Naive thymus-derived CD4-positive, alpha-beta T cell (primary cell): ENCODE measurements at places on chromosomes 13 and 19.

DNA sequence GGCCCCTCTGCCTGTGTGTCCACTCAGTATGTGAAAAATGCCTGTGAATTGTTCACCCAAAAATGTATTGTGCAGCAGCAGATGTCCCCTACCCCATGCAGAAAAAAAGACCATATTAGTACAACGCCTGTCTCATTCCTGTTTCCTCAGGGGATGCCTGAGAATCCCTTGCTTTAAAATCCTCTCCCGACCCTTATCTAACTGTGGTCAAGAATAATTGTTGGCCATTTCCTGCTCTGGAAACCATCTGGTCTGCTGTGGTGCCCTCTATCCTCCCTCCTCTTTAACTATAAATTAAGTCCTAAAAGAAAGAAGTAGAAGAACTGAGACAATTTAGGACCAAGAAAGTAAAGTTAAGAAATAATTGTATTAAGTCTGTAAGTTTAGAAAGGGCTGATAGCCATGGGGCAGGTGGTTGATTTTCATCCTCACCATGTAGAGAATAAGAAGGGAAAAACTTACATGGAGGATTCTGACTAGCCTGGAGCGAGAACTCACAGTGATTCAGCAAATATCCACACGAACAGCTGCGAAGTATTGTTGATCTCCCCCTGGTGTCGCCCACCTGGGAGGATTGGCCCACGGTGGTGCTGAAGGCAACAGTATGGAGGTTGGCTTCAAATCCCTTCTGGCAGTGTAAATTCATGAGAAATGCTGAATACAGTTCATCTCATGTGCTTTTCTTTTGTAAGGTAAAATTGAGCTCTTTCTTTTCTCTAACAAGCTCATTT lies 85.6 kb downstream of the COL4A2 start:
- no peaks in the 10 kb centered on the region for H3K36me3 ChIP-seq
- DNase-seq: no peak
- no peak overlapping the region for H3K4me3 ChIP-seq
- H3K4me1 ChIP-seq: no peaks in the 10 kb centered on the region
- H3K27me3 ChIP-seq: no peaks in the 10 kb centered on the region
- no peak overlapping the region for H3K27ac ChIP-seq

DNA sequence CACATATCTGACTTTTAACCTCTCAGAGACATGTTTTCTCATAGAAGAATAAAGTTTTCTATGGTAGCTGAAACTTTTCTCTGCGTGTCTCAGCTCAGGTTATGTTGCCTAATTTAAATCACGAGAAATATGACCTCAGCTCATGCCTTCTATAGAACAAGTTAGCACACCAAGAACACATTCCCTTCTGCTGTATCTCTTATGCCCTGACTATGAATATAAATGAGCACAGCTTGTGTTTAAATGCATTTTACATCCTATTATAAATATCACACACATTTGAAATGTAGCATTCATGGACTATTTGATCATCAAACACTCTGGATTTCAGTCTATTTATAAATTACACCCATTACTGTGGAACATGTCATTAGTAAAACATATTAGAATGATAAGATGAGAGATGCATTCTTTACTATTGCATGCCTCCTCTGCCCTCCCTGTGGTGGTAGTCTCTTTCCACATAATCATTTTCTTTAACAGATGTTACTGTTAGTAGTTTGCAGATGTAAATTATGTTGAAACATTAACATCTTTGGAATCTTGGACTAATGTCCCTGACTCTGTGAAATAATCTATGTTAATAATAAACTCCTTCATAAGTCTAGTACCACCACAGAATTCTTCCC lies 2044.9 kb upstream of the PCDH20 start:
- no peaks in the 10 kb centered on the region for H3K27me3 ChIP-seq
- no peaks in the 10 kb centered on the region for H3K4me1 ChIP-seq
- DNase-seq: no peak
- H3K27ac ChIP-seq: no peak overlapping the region
- H3K36me3 ChIP-seq: no peaks in the 10 kb centered on the region

DNA sequence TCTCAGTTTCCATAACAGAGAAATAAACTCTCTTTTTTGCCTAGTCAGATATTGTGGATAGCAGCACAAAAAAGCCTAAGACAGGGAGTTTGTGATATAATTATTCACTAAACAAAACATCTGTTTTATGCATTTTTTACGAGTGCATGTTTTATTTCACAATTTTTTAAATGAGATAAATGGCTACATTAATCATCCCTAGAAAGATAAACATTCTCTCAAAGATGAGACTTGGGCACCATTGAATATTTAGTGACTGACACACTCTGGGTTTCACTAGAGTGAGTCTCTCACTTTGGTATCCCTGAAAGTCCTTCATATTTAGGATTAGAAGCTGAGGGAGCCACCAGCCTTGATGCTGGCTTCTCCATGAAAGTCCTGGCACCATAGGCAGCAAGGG lies 74.3 kb upstream of the LRCH1 start:
- no peaks in the 10 kb centered on the region for H3K4me1 ChIP-seq
- no peaks in the 10 kb centered on the region for H3K36me3 ChIP-seq
- no peak overlapping the region for H3K4me3 ChIP-seq
- DNase-seq: no peak
- no peaks in the 10 kb centered on the region for H3K27me3 ChIP-seq

- no peak overlapping the region for H3K4me3 ChIP-seq
- H3K27me3 ChIP-seq: no peaks in the 10 kb centered on the region
- H3K4me1 ChIP-seq: no peaks in the 10 kb centered on the region
- H3K27ac ChIP-seq: no peak overlapping the region
- no peak for DNase-seq
- H3K36me3 ChIP-seq: no peaks in the 10 kb centered on the region
These were observed 72.3 kb upstream of the UQCRFS1 start for GRCh38 chr19:29285187-29285687.

DNA sequence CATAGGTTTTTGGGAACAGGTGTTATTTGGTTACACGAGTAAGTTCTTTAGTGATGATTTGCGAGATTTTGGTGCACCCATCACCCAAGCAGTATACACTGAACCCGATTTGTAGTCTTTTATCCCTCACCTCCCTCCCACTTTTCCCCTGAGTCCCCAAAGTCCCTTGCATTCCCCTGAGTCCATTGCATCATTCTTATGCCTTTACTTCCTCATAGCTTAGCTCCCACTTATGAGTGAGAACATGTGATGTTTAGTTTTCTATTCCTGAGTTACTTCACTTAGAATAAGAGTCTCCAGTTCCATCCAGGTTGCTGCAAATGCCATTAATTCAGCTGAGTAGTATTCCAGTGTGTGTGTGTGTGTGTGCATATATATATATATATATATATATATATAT lies 97.2 kb upstream of the EDNRB start:
- H3K27me3 ChIP-seq: no peaks in the 10 kb centered on the region
- H3K36me3 ChIP-seq: no peaks in the 10 kb centered on the region
- no peak overlapping the region for H3K4me3 ChIP-seq
- no peaks in the 10 kb centered on the region for H3K4me1 ChIP-seq

GRCh38 chr13:109792416-109793059 lies 6.2 kb upstream of the IRS2 start:
- DNase-seq: no peak
- H3K4me3 ChIP-seq: no peak overlapping the region
- no peaks in the 10 kb centered on the region for H3K4me1 ChIP-seq
- no peaks in the 10 kb centered on the region for H3K36me3 ChIP-seq
